ENCODE measurements at places on chromosomes 1 and 21.
A peak's percentile ranks its signal among the peaks of the same experiment; 100 is the strongest.

GRCh38 chr21:38413958-38414548, 84.2 kb downstream of the ERG start:
- no peak for DNase-seq

- DNase-seq = no peak
Observed at GRCh38 chr21:41141031-41141457, 26.9 kb upstream of the BACE2 start.

DNA sequence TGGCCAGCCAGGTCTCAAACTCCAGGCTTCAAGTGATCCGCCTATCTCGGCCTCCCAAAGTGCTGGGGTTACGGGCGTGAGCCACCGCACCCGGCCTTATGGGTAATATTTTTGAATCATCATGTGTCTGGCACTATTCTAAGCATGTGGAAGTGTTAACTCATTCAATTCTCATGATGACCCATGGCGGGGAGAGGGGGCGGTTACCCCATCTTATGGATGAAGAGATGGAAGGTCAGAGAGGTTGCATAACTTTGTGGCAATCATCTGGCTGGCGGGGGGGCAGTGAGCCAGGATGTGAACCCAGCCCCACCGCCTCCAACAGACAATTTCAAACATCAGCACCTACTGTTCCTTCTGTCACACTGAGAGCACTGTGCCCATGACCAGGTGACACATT, 11.5 kb upstream of the TAS1R2 start:
- DNase-seq = no peak

- DNase-seq = no peak
Observed at GRCh38 chr1:19122668-19123067, 87.4 kb downstream of the UBR4 start.

- DNase-seq = no peak
Observed at GRCh38 chr1:214010197-214010573, 22.4 kb downstream of the PROX1 start.

DNA sequence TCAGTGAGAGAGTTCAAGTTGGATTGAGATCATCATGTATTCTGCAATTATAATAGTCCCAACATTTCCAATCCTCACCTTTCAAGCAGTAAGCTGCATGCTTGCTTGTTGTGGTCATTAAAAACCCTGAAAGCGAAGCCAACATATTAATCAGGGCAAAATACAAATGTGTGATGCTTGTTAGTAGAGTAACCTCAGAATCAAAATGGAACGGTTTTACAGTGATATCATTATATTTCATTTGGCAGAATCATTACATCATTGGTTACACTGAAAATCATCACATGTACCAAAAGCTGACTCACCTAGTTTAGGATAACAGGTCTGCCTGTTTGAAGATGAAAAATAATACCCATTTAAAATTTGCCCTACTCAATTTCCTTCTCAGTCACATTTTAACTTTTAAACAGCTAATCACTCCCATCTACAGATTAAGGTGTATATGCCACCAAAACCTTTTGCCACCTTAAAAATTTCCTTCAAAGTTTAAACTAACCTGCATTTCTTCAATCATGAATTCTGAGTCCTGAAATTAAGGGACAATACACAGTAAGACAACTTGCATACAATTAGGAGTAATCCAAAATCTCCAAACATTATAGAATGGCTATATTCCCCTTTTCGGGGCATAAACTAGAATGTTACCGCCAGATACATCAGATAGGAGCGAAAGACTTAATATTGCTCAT, 3.5 kb downstream of the GAS5 start:
- no peak for DNase-seq

GRCh38 chr1:155002464-155003226, at the start of gene ZBTB7B:
TSS of gene ZBTB7B (plus strand) at chr1:155002802. CDS start at chr1:155014661, 11,859 bp downstream.
- DNase-seq = no peak

- no peak for DNase-seq
Observed at GRCh38 chr21:29424728-29425127, 126.0 kb downstream of the BACH1 start.

GRCh38 chr1:166839600-166840308, 479 bp downstream of the POGK start:
- peak; percentile 66 for DNase-seq

DNA sequence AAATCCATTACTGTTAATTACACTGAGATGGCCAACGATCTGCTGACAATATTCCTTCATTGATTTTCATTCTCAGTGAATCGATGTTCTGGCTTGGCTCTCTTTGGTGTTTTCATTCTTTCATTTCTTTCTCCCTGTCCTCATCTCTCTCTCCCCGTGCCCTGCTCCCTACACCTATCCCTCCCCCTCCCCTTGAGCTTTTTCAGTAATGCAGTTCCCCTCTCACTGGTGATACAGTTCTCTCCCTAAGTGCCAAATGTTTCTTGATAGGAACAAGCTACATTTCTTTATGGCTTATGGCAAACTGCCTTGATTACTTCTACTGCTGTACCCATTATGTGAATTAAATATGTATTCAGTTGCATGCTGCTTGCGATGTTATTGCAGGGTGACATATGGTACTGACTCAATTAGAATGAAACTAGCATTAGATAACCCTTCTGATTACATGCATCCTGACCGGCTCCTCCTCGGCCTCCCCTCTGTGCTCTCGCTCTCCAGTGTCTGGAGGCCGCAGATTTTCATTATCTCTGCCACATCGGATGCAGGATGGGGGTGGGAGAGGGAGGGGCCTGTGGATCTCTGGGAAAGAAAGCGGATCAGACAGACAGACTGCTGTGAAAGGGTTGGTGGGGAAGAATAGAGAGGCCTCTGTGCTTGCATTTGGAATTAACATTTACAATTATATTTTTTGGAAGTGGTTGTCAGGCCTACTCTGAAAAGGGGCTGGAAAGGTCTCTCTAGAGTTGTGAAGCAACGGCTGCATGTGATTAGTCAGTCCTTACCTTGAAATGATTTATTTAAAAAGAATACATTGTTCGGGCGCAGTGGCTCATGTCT, 130.9 kb downstream of the PBX1 start:
- DNase-seq = peak; percentile 26

DNA sequence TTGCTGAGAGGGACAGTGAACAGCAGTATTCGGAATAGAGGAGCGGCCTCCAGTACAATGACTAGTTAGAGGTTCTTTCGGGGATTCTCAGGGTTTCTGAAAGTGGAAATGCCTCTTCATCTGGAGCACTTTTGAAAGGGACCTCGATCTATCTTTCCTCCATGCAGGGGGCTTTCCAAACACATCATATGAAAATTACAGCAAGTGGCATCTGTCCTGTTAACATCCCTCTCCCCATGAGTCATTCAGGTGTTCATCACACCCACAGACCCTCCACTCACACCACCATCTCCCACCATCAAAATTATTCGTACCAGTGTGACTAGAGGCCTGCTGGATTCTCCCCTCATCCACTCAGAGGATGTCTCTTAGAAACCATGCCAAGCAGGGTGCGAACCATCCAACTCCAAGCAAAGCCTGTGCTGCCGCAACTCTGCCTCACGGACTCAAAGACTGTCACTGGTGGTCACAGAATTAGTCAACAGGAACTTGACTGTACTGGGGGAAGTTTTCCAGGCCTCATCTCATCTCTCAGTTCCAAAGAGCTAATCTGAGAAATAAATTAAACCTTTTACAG, 211.1 kb downstream of the MRPL39 start:
- no peak for DNase-seq

DNA sequence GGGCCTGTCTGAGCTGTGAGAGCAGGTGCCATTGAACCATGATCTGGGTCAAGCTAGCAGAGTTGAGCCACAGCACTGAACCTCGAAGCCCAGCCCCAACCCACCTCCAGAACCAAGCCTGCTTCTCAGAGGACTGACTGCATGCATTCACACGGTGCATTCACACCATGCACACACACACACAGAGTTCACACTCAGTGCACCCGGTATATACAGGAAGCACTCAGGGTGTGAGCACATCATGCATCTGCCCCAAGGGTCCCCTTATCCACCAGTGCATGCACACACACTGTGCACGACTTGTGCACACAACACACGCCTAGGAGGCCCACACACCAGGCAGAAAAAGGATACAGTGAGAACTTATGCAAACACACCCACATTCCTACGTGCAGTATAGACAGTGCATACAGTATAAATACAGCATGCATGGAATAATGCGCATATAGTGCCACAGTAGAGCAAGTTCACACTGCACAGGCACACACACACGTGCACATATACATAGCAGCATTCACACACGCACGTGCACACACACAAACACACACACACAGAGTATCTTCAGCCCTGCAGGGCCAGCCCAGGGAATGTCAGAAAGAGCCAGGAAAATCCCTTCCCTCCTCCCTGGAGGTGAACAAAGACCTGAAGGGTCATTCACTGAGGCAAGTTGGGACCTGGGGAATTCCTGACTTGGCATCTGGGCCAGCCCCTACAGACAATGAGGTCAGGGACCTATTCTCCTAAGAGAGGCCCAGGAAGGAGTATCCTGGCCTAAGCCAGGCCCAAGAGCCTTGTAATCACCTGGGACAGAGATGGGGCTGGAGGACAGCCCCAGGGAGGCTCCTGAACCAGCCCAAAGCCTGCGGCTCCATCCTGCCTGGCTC, 42.1 kb downstream of the CAMK2N1 start:
- no peak for DNase-seq

GRCh38 chr1:66563941-66564630, 30.1 kb downstream of the SGIP1 start:
- no peak for DNase-seq

DNA sequence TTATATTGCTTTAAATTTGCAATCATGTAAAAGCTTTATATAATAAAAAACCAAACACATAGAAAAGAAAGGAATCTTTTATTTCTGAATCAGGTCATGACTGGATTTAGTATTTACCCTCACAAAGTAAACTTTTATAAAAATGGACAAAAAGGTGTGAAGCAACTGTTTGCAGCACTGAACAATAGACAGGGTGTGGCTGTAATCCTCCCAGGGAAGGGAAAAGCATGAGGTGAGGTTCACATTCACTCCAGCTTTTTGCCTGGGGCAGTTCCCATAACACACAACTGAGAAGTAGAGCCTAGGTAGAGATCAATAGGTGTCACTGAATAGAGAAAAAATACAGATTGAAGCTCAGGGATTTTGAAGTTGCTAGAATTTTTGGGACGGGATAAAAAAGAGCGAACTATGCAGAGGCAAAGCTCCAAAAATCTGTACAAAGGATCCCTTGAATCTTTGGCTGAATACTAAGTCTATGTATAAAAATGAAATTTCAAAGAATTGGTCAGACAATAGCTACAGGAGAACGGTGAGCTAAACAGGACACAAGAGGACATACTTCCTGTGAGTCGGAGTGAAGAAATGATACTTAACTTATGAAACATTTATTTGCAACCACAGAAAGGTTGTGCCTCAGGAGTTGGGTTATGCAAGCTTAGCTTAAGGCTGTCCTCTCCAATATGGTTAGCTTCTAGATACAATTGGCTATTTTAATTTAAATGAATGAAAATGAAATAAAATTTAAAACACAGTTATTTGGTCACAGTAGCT, 162.0 kb upstream of the ZP4 start:
- DNase-seq = no peak

DNA sequence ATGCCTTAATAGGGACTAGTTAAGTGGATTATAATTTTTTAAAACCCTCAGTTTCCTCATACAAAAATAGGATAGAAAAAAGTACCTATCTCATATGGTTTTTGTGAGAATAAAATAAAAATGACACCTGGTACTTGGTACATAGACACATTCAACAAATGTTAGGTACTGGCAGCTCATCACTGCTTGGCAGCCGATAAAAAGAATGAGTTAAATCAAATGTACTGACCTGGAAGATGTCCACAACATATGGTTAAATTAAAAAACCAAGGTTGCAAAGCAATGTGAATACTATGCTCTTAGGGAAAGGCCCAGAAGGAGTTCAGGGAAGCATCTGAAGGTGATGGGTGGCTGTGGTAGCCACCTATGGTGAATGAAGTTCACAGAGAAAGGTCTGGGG, 64.9 kb upstream of the SMYD2 start:
- DNase-seq = no peak

GRCh38 chr1:39499668-39500067, 8.2 kb downstream of the BMP8A start:
- DNase-seq = no peak

DNA sequence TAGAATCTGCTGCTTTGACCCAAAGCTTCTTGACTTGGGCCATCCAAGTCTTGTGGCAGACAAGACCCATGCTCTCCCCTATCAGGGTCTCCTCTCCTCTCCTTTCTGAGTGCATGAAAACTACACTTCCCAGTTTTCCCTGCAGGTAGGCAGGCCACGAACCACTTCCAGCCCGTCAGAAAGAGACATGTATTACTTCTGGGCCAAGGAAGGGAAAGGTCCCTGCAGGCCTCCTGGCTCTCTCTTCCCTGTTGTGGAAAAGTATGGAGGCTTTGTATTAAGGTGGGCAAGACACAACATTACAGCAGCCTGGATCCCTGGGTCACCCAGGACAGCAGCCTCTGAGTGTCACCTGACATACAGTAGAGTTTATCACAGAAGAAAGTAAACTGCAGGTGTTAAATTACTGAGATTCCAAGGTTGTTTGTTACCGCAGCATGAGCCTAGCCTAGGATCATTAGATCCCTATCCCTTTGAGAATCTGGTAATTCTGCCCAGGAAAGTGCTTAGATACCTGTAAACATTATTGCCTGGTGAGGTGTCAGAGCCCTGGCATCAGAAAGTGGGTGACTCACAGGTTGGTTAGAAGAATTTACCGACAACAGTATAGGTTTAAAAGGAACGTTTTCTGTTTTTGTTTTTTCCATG, 717.3 kb downstream of the MATN1 start:
- no peak for DNase-seq

- DNase-seq = peak; percentile 59
Observed at GRCh38 chr1:10721381-10722321, 74.8 kb downstream of the CASZ1 start.

- no peak for DNase-seq
Observed at GRCh38 chr1:97562081-97562480, 358.8 kb downstream of the DPYD start.

DNA sequence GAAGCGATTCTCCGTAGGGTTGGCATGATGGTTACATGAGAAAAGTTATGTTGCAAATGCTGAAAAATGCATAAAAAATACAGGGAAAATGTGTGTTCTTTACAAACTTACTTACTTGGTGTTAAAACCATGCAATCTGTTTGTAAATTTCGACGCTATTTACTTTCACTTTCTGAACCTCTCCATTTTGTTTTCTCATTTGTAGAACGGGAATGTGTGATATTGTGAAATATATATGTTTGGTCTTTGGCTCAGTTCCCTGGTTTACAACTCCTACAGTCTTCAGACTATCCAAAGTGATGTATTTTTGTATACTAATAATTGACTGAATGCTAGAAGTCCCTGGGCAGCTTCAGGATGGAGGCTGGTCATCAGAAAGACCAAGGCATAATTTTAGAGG, 982.3 kb downstream of the ADGRL2 start:
- DNase-seq = no peak

DNA sequence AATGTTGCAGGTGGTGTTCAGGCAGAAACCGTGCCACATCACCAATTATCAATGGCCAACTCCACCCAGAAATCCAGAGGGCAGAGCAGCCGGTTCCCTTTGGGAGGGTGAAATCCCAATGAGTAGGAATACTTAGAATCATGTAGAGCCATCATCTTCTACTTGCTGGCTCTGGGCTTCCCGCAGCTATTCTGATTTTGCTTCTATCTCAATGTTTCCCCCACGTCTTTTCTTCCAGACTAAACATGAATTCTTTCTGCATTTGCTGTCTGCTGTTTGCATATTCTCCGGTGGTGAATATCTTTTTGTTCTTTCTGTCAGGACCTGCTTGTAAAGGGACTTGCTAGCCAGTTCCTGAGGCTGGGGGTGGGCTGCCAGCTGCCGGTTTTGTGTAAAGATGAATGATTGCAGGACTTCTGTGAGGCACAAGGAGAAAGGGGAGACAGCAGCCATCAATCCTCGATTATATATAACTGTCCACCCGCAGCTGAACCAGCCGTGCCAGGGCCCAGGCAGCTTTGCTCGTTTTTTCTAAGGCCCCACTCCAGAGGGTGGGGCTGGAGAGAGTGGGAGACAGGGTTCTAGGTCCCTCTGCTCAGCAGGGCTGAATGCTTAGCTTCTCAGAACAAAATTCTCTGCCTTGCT, 33.2 kb downstream of the PRAMEF20 start:
- no peak for DNase-seq
